ENCODE measurements at places on chromosomes 12 and 14.
A peak's percentile ranks its signal among the peaks of the same experiment; 100 is the strongest.

DNA sequence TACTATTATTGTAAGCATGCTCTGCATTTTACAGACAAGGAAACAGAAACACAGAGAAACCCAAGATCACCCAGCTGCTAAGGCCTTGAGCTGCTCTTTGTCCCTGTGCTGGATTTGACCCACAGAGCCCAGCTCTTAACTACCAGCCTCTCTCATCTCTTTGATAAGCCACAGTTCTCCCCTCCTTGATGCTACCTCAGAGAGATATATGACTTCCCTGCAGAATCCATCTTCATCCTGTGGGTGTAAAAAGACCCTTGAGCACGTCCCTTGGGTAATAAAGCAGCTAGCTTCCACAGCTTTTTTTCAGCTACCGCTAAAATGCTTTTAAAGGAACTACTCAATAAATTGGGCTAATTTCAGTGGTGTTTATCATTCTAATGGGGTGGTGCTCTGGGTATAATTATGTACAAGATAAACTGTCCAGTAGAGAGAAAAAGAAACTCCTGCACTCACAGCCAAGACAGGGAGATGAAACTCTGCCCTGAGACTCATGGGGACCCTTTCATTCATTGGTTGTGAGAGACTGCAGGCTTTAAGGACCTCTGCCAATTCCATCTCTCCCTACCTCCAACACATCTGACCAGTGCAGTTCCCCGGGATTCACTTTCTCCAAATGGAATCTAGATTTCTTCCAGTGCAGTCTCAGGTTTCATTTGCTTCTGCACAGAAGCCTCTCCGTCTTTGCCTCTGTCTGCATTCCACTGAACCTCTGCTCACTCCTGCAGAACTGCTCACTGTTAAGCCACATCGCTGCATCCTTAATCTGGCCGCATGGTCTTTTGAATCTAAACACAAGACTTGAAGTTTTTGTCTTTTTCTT is 24.7 kb upstream of the NTF3 start:
- no peak for DNase-seq

- DNase-seq: no peak
Observed at GRCh38 chr12:62697893-62698292, 231.3 kb downstream of the MON2 start.

GRCh38 chr12:109580684-109581333 is 7.2 kb downstream of the MVK start:
- no peak for DNase-seq

- DNase-seq: no peak
Observed at GRCh38 chr14:22565391-22565945, 23.6 kb downstream of the DAD1 start.

DNA sequence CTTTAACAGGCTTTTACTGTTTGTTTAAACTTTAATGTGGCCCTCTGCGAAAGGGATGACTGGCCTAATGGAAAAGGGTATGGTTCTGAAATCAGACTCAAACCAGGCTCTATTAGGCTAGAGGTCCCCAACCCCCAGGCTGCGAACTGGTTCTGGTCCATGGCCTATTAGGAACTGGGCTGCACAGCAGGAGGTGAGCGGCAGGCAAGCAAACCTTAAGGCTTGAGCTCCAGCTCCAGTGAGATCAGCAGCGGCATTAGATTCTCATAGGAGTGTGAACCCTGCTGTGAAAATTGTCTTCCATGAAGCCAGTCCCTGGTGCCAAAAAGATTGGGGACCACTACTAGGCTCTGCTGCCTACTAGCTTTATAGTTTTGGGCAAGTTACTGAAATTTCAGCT is 11.1 kb downstream of the GALNT4 start:
- DNase-seq: no peak

GRCh38 chr14:95396221-95396620 is 76.5 kb upstream of the CLMN start:
- DNase-seq: no peak

DNA sequence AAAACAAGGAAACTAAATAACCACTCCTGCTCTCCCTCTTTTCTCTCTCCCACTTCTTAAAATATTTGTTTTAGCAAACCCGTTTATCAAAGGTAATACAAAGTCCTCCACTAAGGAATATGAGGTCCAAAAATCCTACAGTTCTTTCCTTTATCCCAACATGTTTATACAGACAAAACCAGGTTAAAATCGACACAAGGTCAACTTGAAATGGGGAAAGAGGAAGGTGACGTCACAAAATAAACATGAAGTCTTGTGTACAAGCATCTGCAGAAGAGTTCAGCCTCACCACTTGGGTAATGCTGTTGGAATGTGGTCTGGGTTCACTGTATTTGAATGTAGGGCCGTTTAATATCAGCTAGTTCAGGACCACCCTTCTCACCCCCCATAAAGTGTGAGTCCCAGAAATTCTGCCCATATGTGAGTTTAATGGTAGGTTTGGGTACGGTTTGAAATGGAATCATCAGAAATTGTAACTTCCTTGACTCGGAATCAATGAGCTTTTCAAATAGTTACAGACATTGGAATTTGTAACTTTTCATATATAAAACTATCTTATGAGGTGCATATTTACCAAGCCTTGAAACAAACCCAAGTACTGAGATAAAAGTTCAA is 120.0 kb upstream of the SLC38A2 start:
- no peak for DNase-seq

GRCh38 chr14:66509874-66510273 is 1.9 kb downstream of the GPHN start:
- DNase-seq: no peak

DNA sequence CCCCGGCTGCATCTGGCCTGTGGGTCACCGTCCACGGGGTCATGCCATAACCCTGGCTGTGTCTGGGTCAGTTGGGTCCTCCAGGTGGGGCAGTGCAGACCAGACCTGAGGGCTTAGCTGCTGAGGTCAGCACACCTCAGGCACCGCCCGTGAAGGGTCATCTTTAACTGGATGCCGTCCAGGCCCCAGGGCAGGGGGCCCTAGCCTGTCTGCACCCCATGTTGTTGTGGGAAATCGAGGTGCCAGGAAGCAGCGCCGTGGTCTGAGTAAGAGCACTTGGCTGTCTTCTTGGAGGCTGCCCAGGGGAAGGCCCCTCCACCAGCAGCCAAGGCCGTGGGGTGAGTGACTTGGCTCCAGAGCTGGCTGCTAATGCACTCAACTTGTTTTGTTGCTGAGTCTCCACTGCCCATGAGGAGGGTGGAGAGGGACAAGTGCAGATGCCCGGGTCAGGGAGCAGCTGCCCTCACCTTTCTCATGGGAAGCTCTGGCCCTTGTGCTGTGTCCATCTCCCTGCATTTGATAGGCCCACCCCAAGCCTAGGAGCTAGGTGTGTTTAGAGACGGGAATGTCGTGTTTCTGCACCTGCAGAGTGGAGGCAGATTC is 317.2 kb downstream of the TMEM121 start:
- no peak for DNase-seq

GRCh38 chr12:67742461-67742860 is 93.9 kb downstream of the DYRK2 start:
- no peak for DNase-seq

DNA sequence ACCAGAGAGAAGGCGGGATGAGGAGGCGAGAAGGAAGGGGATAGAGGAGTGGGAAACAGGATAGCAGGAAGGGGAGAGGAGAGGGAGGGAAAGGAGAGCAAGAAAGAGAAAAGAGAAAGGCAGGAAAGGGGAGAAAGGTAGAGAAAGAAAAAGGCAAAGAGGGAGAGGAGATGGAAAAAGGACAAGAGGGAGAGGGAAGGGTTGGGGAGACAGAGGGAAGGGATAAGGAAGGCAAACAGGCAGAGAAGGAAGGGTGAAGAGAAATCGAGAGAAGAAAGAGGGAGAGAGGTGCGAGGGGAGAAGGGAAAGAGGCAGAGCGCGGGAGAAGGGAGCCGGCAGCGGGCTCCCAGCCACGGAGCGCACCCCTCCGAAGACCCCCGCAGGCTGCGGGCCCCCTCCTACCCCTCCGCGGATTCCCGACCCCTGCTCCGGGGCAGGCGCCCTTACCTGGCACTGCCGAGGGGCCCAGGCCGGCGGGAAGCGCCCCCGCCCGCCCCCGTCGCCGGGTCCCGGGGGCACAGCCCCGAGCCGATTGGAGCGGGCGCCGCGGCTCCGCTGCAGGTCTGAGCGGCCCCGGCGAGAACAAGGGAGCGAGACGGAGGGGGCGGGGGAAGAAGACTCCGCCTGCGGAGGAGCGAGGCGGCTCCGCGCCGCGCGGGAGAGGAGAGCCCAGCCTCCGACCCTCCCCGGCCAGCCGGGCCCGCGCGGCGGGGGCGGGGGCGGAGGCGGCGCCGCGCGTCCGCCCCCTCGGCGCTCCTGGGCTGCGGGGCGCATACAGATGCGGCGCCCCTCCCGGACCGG is at the start of gene CDH24:
Gene CDH24 (minus strand): TSS at position 565 of the 801 bp plus-strand sequence. CDS start 1,787 bp downstream, outside the sequence.
- DNase-seq: peak; percentile 64

DNA sequence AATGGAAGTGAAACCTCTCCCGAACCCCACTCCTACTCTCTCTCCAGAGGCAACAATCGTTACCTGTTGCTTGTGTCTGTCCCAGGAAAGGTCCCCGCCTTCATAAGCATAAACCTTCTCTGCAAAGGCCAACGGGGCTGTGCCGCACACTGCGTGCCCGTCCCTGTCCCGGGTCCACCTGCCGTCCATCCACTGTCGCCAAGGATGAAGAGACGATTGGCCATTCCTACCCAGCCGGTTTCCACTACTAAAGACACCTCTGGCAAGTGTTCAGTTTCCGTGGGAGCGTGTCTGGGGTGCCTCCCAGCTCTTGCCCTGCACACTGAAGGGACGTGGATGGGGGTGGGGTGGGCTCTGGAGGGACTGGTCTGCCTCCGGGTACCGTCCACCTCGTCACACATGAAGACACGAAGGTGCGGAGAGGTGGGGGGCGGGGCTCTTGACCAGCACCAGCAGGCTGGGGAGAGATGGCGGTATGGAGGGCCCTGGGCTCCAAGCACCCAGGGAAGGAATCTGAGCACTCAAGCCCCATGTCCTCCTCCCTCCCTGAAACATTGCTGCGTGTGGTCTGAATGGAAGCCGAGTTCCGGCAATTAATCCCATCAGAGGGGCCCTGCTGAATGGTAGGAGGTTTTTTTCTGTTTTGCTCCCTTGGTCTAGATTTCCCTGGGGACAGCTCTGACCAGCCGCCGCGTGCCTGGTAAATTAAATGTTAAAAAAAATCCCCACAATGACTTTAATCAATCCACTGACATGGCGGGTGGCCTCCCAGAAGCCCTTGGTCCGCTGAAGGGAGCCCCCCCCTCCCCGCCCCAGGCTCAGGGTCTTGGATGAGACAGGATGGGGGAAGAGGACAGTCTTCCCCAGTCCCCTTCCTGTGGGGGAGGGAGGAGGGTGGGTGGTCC is 4.1 kb upstream of the KIF26A start:
- DNase-seq: no peak

GRCh38 chr14:28782301-28782700 is 15.7 kb downstream of the FOXG1 start:
- no peak for DNase-seq

Measured in effector CD4-positive, alpha-beta T cell (primary cell).